ENCODE measurements at places on chromosomes 5 and 9.

DNA sequence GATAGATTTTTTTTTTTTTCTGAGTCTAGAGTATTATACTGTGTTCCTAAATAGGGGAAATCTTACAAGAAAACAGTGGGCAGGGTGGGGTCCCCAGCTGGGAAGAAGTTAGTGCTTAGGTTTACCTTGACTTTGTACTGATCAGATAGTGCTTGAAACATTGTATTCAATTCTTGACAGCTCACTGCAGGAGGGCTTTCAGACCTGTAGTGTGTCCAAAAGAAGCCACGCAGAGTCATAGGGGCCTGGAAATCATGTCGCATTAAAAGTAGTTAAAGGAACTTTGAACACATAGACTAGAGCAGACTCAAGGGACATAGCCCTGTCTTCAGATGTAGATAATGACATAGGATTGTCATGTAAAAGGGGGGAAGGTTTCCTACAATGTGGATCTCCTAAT lies 215.4 kb upstream of the NR4A3 start:
- DNase-seq: no peak

DNA sequence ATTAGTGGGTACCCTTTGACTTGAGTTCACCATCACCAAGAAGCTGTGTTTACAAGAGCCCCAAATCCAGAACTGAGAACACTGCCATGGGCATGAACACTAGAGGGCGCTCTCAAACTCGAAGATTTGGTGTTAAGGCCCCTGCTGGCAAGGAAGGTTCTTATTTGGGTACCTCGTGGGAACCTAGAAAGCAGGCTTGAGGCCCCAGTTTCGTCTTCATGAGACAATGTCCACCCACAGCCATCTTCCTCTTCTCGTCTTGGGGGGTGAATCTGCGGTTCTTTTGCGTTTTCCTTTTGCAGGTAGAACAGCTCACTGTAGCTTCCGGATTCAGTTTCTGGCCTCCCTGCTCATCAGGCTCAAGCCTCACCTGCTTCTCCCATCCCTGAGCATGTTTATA lies 184.0 kb downstream of the SEMA5A start:
- DNase-seq: peak; percentile 67

- DNase-seq: no peak
Observed at GRCh38 chr5:158746979-158747378, 352.7 kb downstream of the EBF1 start.

GRCh38 chr5:134504629-134505300 lies 20.7 kb upstream of the JADE2 start:
- no peak for DNase-seq

DNA sequence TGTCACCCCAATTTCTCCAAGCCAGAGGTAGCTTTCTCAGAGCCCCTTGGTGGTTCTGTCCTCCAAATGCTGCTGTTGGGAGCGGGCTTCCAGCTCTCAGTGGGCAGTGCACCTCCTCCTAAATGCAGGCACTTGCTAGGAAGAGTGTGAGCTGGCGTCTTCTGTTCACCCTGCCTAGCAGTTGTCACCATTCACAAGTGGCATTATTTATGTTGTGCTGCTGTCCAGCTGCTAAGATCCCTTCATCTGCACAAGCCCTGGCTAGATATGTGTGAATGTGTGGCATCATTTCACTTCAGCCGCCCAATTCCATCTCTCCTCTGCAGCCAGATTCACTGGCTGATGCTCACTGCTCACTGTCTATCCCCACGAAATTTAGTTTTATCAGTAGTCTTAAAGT lies 43.7 kb downstream of the SLC36A1 start:
- no peak for DNase-seq

- DNase-seq: peak; percentile 49
Observed at GRCh38 chr5:96483878-96484277, 50.8 kb upstream of the PCSK1 start.

DNA sequence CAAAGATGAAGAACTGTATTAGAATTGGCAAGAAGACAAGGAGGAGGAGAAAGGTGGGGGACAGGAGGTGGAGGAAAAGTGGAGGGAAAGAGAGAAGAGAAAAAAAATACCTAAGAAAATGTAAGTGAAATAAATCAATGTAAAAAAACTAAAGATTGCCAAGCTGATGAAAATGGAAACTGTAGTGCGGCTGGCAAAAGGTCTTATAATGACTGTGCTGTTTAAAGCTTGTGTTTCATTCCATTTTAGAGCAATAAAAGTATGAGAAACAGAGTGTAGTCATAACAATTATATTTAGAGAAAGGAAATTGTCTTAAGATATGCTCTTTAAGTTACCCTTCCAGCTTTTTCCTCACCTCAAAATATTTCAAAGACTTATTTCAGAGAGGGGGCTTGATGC lies 670.5 kb upstream of the SEMA6A start:
- DNase-seq: no peak

- DNase-seq: no peak
Observed at GRCh38 chr5:10745133-10745532, 15.9 kb downstream of the DAP start.

- no peak for DNase-seq
Observed at GRCh38 chr5:59126016-59126707, 543.3 kb downstream of the RAB3C start.

GRCh38 chr9:124368692-124369091 lies 46.5 kb downstream of the PSMB7 start:
- DNase-seq: no peak

DNA sequence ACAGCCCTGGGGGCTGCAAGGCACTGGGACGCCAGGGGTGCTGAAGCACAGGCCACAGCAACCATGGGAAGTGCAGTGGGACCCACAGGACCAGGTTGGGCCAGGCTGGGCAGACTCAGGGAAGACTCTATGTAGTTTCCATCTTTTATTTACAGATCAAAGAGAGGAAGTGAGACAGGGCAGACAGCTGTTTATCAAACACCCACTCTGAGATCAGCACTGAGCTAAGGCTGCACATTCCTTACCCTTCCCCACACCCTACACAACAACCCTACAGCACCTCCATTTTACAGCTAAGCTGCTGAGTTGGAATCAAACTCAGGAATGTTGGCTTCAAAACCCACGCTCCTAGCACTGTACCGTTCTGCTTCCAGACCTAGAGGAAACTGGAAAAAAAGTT lies 19.8 kb downstream of the BARHL1 start:
- no peak for DNase-seq

- DNase-seq: no peak
Observed at GRCh38 chr5:500491-500890, 23.8 kb downstream of the SLC9A3 start.

- no peak for DNase-seq
Observed at GRCh38 chr9:18941060-18941740, 91.8 kb downstream of the SAXO1 start.

GRCh38 chr5:475704-476101 lies 32.7 kb downstream of the EXOC3 start:
- no peak for DNase-seq

- DNase-seq: no peak
Observed at GRCh38 chr5:95862671-95863382, 40.3 kb upstream of the GLRX start.

DNA sequence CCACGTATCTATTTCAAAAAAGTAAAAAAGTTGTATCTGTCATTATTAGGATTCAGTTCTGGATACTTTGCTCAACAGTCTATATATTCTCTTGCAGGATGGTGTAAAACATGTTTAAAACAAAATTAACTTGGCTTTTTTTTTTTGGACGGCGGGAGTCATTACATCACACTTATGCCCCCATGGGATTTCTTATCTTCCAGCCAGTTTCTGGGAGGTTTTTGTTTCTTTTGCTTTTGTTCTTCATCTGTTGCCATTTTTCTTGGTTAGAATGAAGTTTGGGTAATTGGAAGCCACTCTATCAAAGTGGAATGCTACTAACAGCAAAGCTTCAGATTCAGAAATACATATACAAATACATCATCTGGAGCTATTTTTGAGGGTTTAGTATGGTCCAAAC lies 1.8 kb upstream of the STARD4 start:
- no peak for DNase-seq

DNA sequence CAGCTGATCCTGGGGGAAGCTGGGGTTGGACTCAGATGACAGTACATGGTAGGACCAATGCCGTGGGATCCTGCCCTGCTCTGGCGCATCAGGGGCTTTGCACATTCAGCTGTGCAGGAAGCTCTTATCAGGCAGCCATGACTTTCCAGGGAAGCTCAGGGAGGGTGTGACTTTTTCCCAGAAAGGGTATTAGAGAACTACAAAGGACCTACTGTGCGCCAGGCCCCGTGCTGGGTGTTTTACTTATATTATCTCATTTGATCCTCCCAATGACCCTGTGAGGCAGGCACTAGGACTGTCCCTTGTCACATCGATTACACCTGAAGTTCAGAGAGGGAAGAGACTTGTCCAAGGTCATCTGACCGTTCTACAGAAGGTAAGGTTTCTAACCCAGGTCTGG lies 23.7 kb upstream of the AKNA start:
- DNase-seq: no peak

DNA sequence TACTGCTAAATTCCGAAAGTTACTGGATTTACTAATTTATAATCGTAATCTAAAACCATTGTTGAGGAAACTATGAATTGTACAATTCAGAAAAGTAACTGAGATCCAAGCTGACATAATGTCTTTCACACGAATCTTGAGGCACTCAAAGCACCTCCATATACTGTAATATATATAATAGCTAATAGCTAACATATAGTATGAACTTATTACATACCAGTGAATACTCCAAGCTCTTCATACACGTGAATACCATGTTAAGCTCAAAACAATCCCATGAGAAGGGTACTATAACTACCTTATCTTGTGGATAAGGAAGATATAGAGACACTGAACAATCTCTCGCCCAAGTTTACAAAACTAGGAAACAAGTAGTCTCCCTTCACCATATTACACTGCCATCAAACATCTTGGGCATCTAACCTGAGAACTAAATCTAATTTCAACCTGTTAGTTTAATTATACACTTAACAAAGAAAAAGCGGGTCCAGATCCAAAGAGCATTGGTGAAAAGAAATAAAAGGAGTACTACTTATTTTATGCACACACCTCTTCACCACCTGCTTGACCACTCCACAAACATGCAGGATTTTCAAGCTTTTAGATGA lies 1.0 kb downstream of the NUDCD2 start:
- no peak for DNase-seq

GRCh38 chr9:36911601-36912412 lies 122.3 kb downstream of the PAX5 start:
- no peak for DNase-seq

DNA sequence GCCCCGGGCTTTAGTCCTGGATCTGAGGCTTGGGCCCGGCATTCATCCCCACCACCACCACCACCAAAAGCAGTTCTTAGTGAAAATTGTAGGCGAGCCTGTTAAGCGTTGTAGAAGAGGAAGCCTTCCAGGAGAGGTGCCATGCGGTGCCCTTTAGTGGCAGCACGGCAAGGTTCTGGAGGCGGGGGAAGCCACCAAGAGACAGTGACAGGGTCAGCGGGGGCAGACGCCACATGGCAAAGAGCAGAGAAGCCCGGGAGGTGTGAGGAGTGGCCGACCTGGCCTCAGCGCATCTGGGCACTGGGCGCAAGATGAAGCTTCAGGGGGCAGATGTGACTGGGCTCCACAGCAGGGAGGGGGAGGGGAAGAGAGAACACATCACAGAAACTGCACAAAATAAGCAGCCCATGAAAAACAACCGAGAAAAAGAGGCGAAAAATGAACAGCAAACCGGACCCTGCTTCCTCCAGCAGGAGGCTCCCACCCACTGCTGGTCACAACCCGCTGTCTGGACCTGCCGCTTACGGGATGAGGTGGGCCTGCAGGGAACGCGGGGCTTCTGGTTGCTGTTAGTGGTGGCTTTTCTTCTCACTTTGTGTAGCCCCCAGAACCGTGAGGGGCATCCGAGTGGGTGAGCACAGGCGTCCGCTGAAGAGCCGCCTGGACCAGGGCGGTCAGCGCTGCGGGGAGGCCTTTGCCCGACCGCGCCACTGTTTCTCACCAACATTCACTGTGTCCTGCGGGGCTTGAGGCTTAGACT lies 4.3 kb downstream of the LRRC14B start:
- no peak for DNase-seq

DNA sequence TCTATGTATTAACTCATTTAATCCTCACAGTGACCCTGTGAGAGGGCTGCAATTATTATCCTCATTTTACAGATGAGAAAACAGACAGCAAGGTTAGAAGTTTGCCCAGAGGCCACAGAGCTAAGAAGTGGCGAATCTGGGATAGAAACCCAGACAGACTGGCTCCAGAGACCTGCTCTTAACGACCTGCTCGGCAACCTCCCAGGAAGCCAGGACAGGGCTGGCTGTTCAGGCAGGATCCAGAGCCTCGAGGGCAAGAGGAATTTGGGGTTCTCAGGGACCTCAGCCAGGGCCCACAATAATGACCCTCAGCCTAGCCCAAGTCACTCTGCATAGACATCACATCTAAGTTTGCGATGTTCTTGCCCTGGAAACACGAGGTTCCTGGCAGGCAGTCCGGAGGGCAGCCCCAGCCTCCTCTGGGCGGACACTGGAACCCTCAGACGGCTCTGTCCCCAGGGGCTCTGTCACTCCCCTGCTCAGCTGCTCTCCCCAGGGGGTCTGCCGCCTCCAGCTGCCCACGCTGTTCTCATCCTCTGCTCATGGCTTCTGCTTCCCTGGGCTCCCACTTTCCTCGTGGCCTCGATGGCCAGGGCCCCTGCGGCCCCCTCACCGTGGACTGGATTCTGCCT lies 138.5 kb upstream of the ERCC6L2 start:
- DNase-seq: no peak

GRCh38 chr9:16595227-16595626 lies 275.2 kb downstream of the BNC2 start:
- DNase-seq: no peak

DNA sequence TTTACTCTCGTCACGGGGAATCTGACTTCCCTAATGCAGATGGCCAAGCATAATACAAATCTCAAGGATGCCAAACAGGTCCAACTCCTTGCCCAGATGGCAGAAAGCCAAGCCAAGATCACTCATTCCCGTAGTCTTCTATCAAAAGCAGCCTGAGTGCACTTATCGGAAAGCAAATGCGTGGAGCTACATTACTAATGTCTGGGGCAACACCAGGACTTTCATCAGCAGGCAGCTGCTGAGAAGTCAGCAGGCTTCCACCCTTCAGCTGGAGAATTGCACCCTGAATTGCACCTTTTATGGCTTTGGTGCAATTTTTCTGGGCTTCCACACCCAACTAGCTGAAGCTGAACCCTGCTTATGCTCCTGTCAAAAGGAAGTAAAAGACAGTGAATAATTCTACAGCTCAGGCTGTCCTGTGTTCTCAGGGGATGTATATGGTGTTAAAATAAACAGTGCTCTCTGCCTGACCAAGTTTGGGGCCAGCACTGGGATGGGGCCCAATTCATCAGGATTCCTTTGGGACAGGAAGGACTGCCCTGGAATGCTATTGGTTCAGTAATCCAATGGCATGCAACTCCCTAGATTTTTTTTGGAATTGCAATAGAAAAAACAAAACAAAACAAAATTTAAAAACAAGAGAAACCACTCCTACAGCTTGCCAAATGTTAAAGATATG lies 92.6 kb downstream of the DPYSL3 start:
- DNase-seq: no peak

- DNase-seq: no peak
Observed at GRCh38 chr9:1083325-1083913, 33.3 kb downstream of the DMRT2 start.

- DNase-seq: no peak
Observed at GRCh38 chr5:10275460-10275859, 25.4 kb downstream of the CCT5 start.
